ENCODE measurements at places on chromosomes 16 and 17.

DNA sequence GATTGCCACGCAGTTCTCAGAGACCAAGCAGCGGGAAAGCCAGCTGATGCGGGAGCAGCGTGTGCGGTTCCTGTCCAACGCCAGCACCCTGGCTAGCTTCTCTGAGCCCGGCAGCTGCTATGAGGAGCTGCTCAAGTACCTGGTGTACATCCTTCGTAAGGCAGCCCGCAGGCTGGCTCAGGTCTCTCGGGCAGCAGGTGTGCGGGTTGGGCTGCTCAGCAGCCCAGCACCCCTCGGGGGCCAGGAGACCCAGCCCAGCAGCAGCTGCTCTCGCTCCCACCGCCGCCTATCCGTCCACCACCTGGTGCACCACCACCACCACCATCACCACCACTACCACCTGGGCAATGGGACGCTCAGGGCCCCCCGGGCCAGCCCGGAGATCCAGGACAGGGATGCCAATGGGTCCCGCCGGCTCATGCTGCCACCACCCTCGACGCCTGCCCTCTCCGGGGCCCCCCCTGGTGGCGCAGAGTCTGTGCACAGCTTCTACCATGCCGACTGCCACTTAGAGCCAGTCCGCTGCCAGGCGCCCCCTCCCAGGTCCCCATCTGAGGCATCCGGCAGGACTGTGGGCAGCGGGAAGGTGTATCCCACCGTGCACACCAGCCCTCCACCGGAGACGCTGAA, 15.2 kb downstream of the CACNA1G start:
- DNase-seq, result no peak

DNA sequence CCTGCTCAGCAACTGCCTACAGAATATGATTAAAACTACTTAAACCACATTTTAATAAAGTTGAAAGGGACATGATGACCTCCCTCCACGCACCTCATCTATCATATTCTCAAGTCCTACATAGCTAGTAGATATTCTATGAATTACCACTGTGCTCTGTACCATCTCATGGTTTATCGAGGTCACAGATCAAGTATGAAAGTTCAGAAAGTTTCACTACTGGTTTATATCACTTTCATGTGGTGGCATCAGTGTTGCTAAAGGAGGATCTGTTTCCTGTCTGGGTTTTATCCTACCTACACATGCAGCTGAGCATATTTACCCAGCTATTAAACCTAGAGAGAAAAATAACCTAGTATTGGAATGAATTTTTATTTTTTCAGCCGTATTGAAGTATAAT, 214.9 kb upstream of the MON1B start:
- DNase-seq, result no peak

GRCh38 chr16:4317532-4318450, 1.9 kb downstream of the GLIS2 start:
- no peak for DNase-seq

- no peak for DNase-seq
These were observed 168.3 kb downstream of the SEC14L1 start for GRCh38 chr17:77308861-77309726.

- DNase-seq, result no peak
These were observed 18.0 kb upstream of the SPATA32 start for GRCh38 chr17:45279898-45280297.

GRCh38 chr17:27559506-27560481, 71.2 kb upstream of the LGALS9 start:
- DNase-seq, result peak; percentile 92
